Adipocyte (in vitro differentiated cells): ENCODE measurements at places on chromosomes 6 and 20.

- peak; percentile 4 for DNase-seq
Observed at GRCh38 chr20:59577037-59577808, 27.1 kb upstream of the PHACTR3 start.

- DNase-seq, result peak; percentile 72
Observed at GRCh38 chr6:78810146-78810545, 57.2 kb upstream of the IRAK1BP1 start.

- DNase-seq, result no peak
Observed at GRCh38 chr6:14826456-14826855, 419.4 kb upstream of the JARID2 start.

GRCh38 chr6:53833155-53833554 is 38.4 kb downstream of the LRRC1 start:
- peak; percentile 27 for DNase-seq

DNA sequence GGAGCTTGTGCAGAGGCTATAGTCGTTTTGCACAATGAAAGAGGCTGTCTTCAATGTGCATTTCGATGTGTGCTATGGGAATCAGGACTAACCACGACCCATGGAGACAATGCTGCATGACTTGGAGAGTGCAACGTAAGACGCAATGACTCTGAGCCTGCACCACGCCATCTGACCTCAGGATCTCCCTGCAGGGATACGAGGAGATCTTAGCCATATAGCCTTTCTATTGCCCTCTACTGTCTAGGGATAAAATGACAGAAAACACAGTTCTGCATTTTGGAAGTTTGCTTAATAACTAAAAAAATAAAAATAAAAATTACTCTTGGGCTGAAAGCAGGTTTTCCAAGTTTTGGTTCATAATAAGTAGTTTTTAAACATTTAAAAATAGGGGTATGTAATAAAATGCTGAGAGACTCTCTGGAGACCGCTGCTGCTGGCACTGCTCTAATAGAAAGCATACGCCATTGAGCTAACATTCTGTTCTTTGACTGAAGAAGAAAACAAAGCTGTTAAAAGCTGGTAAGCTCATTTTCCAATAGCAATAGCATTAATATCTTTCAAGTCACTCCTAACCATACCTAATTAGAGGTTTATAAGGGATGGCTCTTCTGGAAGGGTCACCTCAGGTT is 87.2 kb downstream of the PDE7B start:
- peak; percentile 39 for DNase-seq

GRCh38 chr20:56628873-56629463 is at the start of gene TFAP2C:
TSS of gene TFAP2C (plus strand) at chr20:56629306. CDS start at chr20:56629545, 239 bp downstream.
- peak; percentile 89 for DNase-seq

- no peak for DNase-seq
Observed at GRCh38 chr6:40210628-40211056, 276.4 kb upstream of the MOCS1 start.

GRCh38 chr6:51387907-51388306 is 569.2 kb downstream of the TFAP2B start:
- no peak for DNase-seq

- no peak for DNase-seq
Observed at GRCh38 chr6:111159633-111160032, 72.3 kb downstream of the SLC16A10 start.

DNA sequence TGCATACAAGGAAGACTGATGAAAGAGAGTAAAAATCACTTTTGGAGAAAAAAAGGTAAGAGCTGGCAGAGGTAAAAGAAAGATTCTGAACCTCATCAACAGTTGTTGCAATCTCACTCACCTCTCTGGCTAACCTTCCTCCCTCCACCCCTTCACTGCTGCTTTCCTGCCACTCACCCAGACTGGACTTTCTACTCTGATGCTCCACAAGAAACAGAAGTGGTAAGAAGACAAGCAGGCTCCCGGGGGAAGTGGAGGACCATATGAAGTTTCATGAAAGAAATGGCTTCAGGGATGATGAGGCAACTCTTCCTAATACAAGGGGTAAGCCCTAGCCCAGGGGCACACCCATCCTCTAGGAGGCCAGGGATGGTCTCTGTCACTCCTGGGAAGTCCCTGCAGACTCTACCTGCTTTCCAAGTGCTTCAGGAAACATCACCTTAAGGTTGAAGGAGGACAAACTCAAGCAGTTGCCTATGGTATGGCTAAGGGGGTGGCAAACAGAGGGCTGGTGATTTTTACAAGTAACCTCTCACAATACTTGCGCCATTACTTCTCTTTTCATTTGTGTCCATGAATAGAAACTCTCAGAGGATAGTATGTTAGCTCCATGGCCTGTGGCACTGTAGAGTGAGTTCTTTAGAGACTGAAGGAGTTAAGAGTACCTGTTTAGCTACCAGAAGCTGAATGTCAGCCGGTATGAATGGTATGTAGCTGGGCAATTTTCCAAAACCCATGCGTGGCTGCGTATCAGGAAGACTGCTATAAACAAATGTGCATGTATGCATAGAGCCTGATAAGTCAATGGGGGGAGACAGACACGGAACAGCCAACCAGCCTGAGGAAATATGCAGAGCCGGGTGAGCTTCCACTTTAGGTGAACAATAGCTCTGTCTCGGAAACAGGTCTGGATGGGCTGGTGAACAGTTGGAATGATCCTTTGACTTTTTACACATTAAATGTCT is 112.0 kb downstream of the BACH2 start:
- no peak for DNase-seq

DNA sequence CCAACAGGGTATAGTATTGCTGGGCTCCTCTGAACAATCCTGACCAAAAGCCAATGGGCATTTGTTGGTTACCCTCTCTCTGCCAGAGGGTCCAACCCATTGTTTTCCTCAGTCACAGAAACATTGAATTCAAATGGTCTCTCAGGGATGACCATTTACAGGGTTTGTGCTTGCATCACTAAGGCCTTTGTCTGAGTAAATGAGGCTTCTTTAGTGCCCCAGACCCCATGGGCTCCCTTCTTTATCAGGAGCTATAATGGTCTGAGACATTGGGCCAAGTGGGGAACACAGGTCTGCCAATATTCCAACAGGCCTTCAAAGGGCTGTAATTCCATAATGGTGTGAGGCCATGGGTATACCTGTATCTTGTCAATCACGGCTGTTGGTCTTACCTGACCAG is 27.1 kb downstream of the GSTA2 start:
- no peak for DNase-seq

GRCh38 chr6:3139090-3139903 is 18.0 kb downstream of the TUBB2A start:
- DNase-seq, result peak; percentile 55

DNA sequence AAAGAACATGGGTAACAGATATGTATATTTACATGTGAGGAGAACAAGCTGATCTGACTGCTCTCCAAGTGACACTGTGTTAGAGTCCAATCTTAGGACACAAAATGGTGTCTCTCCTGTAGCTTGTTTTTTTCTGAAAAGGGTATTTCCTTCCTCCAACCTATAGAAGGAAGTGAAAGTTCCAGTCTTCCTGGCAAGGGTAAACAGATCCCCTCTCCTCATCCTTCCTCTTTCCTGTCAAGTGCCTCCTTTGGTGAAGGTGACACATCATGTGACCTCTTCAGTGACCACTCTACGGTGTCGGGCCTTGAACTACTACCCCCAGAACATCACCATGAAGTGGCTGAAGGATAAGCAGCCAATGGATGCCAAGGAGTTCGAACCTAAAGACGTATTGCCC is 5.2 kb downstream of the HFE start:
- DNase-seq, result no peak

DNA sequence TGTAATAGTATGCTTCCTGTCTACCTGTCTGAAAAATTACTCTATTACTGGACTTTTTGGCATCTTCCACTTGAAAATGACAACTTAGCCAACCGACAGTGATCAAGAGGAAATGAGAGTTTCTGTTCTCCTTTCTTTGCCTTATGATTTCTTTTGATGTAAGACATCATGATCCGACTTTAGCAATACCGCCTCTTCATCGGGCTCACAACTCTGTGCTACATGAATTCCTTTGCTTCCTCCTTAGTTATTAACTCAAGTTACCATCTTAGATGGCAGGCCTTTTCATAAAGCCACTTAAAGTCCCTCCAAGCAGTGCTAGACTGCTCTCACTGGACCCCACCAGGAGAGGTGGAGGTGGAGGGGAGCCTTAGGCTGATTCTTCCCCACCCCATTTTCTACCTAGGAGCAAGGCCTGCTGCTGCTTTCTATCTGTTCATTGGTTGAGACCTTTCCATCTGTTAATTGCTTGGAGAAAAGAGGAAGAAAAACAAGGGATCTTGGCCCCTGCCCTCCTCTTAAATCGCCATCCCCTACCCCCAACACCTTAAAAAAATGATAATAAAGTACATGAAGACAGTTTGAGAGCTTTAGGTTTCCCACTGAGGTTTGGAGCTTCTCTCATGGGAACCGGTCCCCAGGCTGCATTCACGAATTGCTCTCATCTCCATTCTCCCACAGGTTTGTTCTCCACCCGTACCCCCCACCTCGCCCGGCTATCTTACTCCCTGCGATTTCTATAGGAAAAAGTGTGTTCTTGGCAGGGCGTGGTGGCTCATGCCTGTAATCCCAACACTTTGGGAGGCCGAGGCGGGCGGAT is 21.6 kb upstream of the MCM3 start:
- no peak for DNase-seq

DNA sequence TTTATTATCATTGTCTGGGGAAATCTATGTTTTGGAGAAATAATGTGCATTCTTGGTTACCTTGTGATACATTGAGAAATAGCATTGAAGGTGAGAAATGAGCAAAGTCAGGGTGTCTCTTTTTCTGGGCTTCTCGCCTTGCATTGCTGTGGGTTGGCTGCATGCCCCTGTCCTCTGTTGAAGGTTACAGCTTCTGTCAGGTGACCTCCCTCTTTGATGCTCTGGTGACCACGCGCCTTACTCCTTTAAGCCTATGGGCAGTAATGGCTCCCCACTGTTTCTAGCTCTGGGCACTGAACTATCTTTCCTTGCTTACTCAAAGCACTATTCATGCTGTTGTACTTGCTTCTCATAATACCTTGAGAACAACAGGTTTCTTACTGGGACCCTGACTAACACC is 14.6 kb downstream of the ADGRB3 start:
- no peak for DNase-seq

DNA sequence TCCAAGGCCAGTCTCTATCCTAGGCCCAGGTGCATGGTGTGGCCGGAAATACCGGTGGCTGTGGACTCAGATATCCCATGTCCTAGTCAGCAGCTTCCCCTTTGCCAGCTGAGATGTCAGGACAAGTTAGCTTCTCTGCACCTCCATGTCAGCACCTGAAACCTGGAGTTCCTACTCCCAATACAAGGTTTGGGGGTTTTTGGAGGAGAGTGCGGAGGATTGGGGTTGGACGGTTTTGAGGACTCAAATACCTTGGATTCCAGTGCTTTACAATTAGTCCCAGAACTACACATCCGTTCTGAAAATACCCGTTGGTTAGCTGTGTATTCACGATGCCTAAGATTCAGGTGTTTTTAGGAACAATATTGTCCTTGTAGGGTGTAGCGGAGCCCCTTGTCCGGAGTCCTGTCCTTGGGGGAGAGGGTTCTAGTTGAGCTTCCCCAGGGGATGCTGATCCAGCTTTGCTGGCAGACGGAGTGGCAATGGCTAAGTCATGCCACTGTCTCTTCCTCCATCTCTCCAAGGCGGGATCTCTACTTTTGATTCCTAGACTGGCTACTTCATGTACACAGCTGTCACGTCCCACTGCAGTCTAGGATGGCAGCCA is 45.0 kb downstream of the ADNP start:
- no peak for DNase-seq

- DNase-seq, result no peak
Observed at GRCh38 chr6:89970072-89970471, 75.8 kb downstream of the GJA10 start.

DNA sequence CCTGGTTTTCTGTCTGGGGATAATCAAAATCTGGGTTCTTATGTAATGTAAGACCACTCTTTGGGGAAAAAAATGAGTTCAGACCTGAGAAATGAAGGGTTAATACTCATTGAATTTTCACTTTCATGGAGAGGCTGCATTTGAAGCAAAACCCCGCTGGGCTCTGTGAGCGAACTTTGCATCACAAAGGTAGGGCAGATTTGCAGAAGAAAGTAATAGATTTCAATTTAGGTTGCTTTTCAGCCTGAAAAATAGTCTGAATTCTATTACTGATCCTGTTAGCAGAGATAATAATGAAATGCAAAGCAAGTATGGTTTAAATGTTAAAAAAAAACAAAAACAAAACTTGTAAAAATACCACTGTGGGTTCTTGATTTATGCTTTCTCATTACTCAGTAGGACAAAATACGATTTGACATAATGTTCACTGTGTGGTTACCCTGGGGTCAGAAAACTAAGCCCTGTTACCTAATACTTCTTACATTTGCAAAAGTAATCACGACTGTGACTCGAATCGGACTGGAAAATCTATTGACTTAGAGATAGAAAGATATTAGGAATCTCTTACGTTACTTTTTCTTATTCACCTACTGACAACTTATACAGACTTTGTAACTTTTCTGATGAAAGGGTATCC is 72.2 kb downstream of the UST start:
- DNase-seq, result peak; percentile 75

GRCh38 chr6:13159300-13159699 is 169.0 kb downstream of the TBC1D7 start:
- no peak for DNase-seq

DNA sequence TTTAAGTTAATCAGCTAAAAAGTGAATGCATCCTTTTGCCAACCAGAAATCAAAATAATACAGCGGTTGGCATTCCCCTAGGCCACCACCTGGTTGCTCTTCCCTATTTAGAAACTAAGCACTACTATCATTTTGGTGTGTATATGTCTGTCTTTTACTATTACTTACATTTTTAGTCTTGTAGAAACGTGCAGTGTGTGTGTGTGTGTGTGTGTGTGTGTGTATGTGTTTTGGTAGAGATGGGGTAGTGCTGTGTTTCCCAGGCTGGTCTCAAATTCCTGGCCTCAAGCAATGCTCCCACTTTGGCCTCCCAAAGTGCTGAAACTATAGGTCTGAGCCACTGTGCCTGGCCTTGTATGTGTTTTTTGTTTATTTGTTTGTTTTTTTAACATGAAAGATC is 27.4 kb downstream of the MYO6 start:
- no peak for DNase-seq

- DNase-seq, result peak; percentile 62
Observed at GRCh38 chr6:107114926-107115694, at the start of gene BEND3. TSS of gene BEND3 (minus strand) at chr6:107115515. CDS start at chr6:107099285, 16,230 bp downstream.

DNA sequence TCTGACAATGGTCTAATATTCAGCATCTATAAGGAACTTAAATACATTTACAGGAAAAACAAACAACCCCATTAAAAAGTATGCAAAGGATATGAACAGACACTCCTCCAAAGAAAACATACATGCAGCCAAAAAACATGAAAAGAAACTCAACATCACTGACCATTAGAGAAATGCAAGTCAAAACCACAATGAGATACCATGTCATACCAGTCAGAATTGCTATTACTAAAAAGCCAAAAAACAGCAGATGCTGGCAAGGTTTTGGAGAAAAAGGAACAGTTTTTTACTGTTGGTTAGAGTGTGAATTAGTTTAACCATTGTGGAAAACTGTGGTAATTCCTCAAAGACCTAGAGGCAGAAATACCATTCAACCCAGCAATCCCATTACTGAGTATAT is 339.0 kb upstream of the ADGRB3 start:
- peak; percentile 1 for DNase-seq

DNA sequence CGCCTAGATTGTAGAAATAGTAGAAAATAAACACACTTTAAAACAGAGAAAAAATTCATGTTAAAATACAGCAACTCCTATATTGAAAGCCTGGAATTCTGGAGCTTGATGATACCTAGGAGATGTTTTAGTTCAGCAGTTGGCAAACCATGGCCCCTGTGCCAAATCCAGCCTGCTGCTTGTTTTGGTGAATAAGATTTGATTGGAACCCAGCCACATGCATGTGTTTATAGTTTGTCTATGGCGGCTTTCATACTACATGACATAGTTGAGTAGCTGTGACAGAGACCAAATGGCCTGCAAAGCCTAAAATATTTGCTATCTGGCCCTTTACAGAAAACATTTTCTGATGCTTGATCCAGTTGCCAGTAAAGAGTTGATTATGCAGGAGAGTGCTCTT is 57.2 kb downstream of the PAX1 start:
- DNase-seq, result no peak
